ENCODE measurements at places on chromosomes 3 and 15. TPM values are rescaled to one million over a fixed set of nuclear protein-coding genes. Genes with fewer than 3 reads are reported as not detected.

The WDR93 gene
- total RNA-seq, result not detected

The ATP13A5 gene
- total RNA-seq, result not detected

The USP50 gene
- 1.1 TPM for total RNA-seq

The GXYLT2 gene
- total RNA-seq, result 28.3 TPM

The EBLN2 gene
- 4.0 TPM for total RNA-seq

The B3GNT5 gene
- 11.2 TPM for total RNA-seq

The SLC15A2 gene
- 2.1 TPM for total RNA-seq

All from posterior vena cava (tissue), 2 donors.